ENCODE measurements at places on chromosomes 1 and 21. TPM values are rescaled to one million over a fixed set of nuclear protein-coding genes. Genes with fewer than 3 reads are reported as not detected.

DNA sequence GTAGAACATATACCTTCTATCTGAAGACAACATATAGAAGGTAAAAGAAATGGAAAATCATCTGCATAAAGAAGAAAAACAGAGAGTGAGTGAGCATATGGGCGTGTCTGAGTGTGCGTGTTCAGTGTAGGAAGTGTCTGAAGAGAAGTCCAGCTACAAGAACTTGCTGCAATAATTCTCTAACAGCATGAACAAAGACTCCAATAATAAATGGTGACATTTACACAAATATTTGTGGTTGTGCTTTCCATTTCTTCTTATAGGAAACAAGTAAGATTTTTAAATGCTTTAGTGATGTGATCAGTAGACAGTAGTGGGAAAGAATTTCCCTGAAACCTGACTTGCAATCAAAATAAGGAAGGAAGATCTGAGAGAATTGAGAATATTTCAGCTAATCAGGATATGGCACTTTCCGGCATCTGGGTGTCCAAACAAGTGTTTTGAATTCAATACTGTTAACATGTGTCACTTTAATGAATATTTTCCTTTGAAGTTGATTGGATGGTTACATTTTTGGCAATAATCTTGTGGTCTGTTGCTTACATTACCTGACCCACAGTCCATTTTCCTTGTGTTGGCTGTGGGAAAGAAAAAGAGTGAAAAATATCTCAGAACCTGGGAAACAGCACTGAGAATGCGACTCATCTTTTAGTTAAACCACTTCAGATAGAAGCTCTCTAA, 154.0 kb downstream of the TGFB2 start:
- no peak for DNase-seq

DNA sequence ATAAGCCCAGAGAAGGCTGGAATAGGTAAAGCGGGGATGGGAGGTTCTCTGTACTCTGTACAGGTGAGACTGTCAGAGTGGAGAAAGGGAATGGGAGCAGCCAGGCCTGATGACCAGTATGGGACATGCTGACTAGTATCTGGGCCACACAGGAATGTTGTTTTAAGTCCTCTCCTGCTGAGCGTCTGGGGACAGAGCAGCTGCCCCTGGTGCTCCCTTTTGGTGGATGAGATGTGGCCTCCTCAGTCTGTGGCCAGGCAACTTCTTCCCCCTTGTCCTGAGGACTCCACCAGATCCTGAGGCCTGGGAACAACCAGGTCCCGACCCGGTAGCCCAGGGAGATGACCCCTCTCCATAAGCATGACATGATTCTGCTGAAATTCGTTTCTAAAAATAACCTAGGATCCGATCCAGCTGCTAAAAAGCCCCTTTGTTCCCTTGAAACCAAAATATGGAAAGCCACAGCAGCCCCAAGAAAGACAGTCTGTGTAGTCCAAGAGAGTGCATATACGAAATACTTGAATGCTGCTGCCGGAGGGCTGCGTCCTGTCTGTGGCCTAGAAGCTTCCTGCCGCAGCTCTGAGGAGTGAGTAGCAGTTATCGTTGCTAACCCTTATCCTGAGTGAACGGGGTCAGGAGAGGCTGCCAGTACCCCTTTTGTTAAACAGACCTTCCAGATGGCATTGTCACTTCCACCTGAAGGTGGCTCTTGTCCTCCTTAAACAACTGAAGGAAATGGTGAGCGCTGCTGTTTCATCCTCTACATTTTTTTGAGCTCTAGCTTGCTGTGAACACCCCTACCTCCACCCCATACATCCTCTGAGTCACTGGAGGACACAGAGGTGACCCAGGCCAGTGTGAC, 47.1 kb downstream of the ATP2B4 start:
- no peak for DNase-seq

Gene PKP1
- 0.15 TPM for polyA plus RNA-seq

GRCh38 chr1:7683521-7683920, 87.6 kb upstream of the VAMP3 start:
- DNase-seq = no peak

DNA sequence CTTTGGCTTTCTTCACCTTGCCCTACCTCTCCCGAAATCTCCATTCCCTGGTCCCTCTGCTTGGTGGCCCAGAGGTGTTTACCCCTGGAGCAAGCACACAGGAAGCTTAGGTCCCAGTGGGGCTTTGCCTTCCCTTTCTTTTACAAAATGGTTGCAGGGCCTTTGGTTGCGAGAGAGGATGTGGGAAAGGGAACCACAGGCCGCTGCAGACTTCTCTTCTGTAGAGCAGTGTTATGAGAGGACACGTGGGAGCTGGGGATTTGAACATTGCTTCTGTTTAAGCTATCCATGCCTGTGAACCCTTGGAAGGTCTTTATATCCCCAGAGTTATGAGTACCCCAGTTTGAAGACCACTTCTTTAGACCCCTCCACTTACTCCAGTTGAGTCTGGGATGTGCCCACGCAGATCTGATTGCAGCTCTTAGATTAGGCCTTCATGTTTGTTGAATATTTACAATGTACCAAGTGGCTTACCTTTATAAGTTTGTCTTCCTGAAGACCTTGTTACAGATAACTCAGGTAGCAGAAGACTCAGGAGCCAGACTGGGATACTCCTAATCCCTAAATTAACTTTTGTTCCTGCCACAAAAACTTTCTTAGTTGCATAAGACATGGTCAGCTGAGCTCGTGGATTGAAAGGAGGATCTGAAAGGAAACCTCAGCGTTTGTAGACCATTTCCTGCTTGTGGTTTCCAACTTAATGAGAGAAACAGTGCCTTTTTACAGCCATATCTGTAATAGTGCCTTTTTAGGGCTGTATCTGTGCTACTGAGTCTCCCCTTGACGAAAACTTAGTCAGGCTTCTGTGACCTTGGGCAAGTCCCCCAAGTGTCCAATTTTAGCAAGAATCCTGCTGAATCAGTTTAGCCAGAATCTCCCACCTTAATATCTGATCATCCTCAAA, 21.9 kb upstream of the IVNS1ABP start:
- DNase-seq = no peak

DNA sequence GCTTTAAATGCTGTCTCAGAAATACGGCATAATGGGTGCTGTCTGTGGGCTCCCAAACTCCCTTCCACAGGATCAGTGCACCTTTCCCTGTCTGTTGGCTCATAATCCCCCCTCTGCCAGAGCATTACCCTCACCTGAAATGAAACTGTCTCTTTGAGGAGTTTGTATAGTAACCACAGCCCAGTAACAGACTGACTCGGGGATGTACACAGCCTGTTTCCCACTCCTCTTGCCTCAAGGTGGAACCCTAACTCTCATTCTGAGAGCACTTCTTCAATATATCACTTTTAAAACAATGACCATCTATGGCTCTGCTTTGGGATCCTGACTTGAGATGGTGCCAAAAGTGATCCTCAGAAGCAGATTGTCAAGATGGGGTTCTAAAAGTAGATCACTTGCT, 332.5 kb downstream of the AMY1C start:
- DNase-seq = no peak

Gene PPIAL4G
- polyA plus RNA-seq = not detected

GRCh38 chr1:82813386-82813785, 1012.7 kb downstream of the ADGRL2 start:
- DNase-seq = no peak

Gene EFHD2
- polyA plus RNA-seq = 17.1 TPM

DNA sequence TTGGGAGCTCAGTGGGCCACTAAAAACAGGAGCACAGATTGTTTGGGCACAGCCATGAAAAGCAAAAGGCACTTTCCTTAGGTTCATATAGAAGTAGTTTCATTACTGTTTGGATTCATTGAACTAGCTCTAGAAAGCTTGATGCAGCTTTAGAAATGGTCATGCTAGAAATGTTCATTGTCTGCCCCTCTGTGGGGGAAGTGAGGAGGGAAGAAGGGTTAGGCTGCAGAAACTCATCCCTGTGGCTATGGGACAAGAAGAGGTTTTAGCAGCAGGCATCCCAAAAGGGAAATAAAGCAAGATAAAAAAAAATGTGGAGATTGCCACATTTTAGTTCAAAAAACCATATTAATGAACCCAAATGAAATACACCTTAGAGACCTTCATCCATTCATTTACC, 359.6 kb upstream of the PTBP2 start:
- DNase-seq = no peak

Gene SPRR1A
- not detected for polyA plus RNA-seq

- no peak for DNase-seq
Observed at GRCh38 chr1:178046591-178047270, 47.2 kb upstream of the RASAL2 start.

Gene DCST2
- 2.7 TPM for polyA plus RNA-seq

- no peak for DNase-seq
Observed at GRCh38 chr21:36663033-36663855, 35.7 kb upstream of the SIM2 start.

Gene ICOSLG
- polyA plus RNA-seq = 14.8 TPM

DNA sequence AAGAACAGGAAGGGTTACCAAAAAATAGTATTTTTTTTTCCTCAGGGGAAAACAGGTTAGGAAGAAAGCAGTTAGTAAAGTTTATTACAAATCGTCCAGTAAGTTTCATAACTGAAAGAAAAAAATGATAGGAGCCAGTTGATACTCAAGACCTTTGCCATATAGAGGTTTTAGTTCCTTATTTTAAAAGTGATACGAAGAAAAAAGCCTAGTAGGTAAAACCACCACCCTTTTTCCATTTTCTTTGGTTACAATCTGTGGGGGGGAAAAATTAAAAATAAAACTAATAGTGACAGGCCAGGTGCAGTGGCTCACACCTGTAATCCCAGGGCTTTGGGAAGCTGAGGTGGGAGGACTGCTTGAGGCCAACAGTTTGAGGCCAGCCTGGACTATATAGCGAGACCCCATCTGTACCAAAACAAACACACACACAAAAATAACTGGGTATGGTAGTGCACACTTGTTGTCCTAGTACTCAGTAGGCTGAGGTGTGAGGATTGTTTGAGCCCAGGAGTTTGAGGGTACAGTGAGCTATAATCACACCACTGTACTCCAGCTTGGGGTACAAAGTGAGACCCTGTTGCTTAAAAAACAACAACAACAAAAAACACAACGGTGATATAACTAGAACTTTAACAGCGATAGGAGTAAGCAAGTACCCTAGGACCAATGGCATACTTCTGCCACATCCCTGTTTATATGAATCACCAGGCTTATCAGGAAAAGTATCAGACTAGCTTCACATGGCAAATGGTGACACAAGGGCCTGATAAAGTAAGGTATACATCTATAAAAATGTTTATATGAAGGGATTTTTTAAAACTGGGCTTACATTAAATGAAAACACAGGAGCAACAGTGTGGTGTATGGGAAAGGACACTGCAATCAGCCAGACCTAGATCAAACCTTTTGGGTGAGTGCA, 5.4 kb downstream of the TMEM59 start:
- no peak for DNase-seq

GRCh38 chr1:59015708-59016107, 231.9 kb upstream of the JUN start:
- no peak for DNase-seq

- no peak for DNase-seq
Observed at GRCh38 chr1:9670085-9670484, 18.6 kb downstream of the PIK3CD start.

- DNase-seq = no peak
Observed at GRCh38 chr1:29470087-29470787, 233.9 kb downstream of the PTPRU start.

DNA sequence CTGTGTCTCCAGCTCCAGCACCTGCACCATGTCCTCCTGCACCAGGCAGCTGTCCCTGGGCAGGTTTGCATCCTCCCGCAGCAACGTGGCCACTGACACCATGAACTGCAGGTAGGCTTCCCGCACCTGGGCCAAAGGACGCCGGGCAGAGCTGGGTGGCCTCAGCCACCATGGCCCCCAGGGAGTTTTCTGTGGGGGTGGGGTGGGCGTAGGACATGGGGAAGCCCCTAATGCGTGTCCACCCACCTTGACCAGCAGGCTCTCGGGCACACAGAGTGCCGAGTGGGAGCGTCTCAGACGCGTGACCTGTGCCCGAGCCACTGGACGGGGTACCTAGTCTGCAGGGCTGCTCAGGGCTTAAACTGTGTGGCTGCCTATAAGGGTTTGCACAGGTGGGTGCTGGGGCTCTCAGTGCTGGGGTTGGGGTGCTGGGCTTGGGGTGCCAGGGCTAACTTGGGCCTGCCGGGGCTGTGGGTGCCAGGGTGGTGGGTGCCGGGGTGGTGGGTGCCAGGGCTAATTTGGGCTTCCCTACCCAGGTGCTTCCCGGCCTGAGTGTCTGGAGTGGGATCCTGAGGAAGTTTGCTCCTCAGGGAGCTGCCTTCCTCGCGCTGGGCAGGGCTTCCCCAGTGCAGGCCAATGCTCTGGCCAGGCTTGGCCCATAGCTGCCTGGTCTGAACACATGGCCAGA, 17.7 kb downstream of the PRXL2B start:
- DNase-seq = no peak

GRCh38 chr1:47772960-47773682, 224.1 kb downstream of the TRABD2B start:
- no peak for DNase-seq

Gene SPRR5
- not detected for polyA plus RNA-seq

DNA sequence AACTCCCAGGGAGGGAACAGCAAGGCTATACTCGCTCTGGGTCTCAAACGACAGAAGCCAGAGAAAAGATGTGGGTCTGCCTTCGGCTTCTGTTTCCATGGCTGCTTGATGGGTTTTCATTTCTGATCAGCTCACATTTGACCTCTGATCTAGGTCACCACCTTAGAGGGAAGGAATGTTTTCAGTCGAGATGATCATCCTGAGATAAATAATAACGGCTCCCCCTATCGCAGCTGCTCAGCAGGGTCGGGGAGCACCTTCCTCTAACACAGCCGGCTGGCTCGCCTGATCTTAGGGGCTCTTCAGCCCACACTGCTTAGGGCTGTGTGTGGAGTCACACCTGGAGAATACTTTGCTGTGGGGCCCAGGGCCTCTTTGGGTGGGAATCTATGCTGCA, 53.1 kb upstream of the ZNF648 start:
- DNase-seq = no peak

- no peak for DNase-seq
Observed at GRCh38 chr1:175129997-175130648, 62.5 kb downstream of the KIAA0040 start.

DNA sequence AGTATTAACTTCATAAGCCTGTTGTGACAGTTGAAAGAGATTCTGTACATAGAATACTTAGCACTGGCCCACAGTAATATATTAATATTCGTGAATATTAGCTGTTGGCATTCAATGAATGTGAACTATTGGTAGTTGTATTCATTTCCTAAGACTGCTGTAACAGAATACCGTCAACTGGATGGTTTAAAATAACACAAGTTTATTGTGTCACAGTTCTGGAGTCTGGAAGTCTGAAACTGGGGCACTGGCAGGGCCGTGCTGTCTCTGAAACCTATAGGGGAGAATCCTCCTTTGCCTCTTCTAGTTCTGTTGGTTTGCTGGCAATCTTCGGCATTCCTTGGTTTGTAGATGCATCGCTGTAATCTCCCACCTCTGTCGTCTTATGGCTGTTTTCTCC, 47.5 kb downstream of the OLFML3 start:
- no peak for DNase-seq

DNA sequence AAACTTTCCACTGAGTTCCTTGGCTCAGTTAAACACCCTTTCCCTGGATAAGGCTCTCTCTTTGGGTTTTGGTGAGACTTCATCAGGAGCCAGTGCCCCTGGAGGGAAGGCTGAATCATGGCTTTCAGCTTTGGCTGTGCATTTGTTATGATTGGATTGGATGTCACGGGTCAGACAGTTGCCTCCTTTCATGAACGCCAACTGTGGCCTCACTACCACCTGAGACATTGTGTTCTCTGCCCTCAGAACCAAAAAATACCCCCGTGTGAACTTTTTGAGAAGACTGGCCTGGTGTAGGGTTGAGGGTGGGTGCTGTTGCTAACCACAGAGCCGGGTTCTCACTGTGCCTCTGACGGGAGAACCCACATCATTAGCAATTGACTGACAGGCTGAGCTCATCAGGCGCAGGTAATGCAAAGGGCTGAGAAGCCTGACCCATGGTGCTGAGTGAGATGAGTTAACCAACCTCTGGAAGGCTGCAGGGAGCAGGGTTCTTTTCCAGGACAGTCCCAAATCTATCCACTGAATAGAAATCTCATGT, 65.6 kb downstream of the HHAT start:
- DNase-seq = no peak
